ENCODE measurements at places on chromosomes 1 and 21. TPM values are rescaled to one million over a fixed set of nuclear protein-coding genes. Genes with fewer than 3 reads are reported as not detected.

- H3K27ac ChIP-seq, result no peak overlapping the region
- H3K4me1 ChIP-seq, result peaks cover 19% of the 10 kb centered on the region
- no peak for DNase-seq
- no peaks in the 10 kb centered on the region for H3K27me3 ChIP-seq
These were observed 22.5 kb downstream of the RSPH1 start for GRCh38 chr21:42473498-42474042.

GRCh38 chr1:2189459-2190425 lies 4.8 kb downstream of the FAAP20 start:
- no peaks in the 10 kb centered on the region for H3K36me3 ChIP-seq
- H3K4me3 ChIP-seq, result peak overlapping the region; percentile 82
- peaks cover 20% of the 10 kb centered on the region for H3K4me1 ChIP-seq

Gene ACTN2
- 0.91 TPM for total RNA-seq

Gene REG4
- not detected for total RNA-seq

DNA sequence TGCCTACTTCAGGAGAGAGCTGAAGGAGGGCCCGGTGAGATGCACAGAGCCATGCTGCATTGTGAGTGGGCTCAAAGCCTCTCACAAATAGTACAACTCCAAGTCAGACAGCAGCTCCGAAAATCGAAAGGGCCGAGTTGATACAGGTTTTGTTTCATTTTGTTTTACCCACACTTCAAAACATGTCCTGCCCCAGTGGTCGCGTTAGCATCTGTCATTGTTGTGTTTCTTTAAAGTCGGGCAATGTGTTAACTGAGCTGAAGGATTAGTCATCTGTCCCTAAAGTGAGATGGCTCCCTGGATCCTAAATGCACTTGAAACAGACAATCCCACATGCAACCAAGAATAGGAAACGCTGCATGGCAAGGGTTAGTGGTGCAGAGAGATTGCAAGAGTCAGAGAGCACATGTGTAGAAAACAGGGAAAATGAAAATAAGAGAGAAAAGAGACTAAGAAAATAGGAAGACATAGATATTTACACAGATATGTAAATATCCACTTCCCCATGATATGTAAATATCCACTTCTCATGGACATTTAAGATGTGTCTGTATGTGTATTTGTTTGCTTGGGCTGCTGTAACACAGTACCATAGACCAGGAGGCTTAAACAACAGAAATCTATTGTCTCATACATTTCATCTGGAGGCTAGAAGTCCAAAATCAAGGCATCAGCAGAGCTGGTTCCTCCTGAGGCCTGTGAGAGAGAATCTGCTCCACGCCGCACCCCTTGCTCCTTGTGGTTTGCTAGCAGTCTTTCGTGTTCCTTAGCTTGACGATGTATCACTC lies 131.4 kb upstream of the RAB4A start:
- H3K4me1 ChIP-seq, result peaks cover 7% of the 10 kb centered on the region
- H3K4me3 ChIP-seq, result no peak overlapping the region
- H3K27ac ChIP-seq, result no peak overlapping the region
- no peak for DNase-seq
- H3K27me3 ChIP-seq, result peaks cover 3% of the 10 kb centered on the region

Gene CREB3L4
- total RNA-seq, result 20.0 TPM

GRCh38 chr1:93605812-93606512 lies 75.7 kb downstream of the BCAR3 start:
- peaks cover 25% of the 10 kb centered on the region for H3K36me3 ChIP-seq
- DNase-seq, result no peak
- H3K4me3 ChIP-seq, result no peak overlapping the region
- peaks cover 75% of the 10 kb centered on the region for H3K4me1 ChIP-seq
- H3K27me3 ChIP-seq, result no peaks in the 10 kb centered on the region
- no peak overlapping the region for H3K27ac ChIP-seq

GRCh38 chr1:244598611-244599010 lies 54.3 kb upstream of the DESI2 start:
- no peak for DNase-seq
- no peaks in the 10 kb centered on the region for H3K36me3 ChIP-seq
- H3K4me1 ChIP-seq, result peaks cover 14% of the 10 kb centered on the region
- no peaks in the 10 kb centered on the region for H3K27me3 ChIP-seq
- no peak overlapping the region for H3K4me3 ChIP-seq
- H3K27ac ChIP-seq, result no peak overlapping the region

DNA sequence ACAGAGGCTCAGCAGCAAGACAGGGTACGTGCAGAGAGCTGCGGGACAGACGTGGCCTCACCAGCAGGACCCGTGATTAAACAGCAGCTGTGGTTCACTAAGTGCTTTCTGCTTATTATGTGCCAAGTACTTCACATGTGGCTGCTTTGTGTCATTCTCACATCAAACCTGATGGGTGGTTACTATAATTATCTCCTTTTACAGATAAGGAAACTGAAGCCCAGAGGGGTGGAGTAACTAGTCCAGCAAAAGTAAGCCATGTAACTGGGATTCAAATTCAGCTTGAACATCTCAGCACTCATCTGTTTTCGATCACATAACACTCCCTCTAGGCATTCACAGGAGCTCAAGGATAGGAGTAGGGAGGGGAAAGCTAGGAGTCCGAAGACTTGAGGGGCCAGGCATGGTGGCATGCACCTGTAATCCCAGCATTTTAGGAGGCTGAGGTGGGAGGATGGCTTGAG lies 50.8 kb upstream of the CLIC4 start:
- no peak overlapping the region for H3K4me3 ChIP-seq
- no peaks in the 10 kb centered on the region for H3K4me1 ChIP-seq
- no peak for DNase-seq
- H3K27me3 ChIP-seq, result no peaks in the 10 kb centered on the region

Gene CHI3L2
- not detected for total RNA-seq
